Activated naive CD4-positive, alpha-beta T cell treated with Interleukin-2 at 50 U/mL for 16 hours (primary cell): ENCODE measurements at places on chromosomes 1 and 21.

- DNase-seq: peak; percentile 16
Measured at GRCh38 chr1:228141226-228142044, 1.4 kb downstream of the GUK1 start.

DNA sequence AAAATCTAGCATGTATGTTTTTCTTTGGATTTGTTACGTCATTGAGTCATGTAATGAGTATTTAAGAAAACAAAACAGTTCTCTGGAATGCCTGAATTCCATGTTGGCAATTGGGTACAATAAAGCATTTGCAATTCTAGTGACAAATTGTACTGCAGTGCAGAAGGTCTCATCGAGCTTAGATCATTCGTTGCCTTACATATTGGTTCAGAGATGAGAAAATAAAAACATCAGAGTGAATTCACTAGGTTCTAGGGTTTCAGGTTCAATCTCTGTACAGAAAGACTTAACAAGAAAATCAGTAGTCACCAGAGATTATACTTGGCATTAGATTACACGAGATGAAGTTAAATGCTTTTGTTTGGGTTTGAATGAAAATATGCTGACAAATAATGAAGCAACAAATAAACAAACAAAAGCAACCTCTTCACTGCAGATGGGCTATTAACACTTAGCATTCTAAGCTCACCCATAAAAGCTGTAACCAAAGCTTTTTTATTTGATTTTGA lies 124.7 kb downstream of the RYR2 start:
- no peak for DNase-seq

DNA sequence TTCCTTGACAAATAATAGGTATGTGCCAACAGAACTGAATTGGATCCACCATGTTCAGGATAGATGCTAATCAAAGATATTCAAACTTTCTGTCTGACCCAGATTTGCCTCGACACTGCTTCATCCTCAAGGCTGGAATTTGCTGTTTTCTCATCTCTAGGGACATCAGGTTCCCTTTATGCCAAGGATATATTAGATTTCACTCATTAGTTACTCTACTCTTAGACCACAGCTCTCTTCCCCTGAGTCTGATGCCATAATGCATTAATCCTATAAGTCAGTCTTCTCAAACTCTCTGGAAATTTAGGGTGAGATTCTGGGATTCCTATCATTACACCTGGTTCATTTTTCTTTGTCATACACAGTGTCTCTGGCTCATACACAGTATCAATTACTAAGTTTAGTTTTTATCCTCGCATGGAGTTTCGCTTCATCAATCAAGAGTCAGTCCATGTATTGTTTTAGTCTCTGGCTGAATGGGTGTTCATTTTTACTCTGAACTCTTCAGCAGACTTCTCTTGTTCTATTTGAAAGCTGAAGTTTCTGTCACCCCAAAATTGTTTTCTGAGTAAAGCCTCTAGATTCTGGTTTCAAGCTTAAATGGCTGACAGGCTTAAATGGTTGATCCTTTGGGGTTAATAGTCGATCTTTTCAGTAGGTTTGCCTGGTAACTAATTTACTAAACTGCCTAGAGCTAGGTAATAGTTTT lies 9.3 kb upstream of the DCAF6 start:
- no peak for DNase-seq

- DNase-seq: no peak
Measured at GRCh38 chr1:205082431-205082830, 1.8 kb downstream of the TMEM81 start.

GRCh38 chr1:207872621-207873020 lies 38.3 kb downstream of the CD34 start:
- no peak for DNase-seq

- DNase-seq: no peak
Measured at GRCh38 chr1:96845464-96845863, 123.9 kb downstream of the PTBP2 start.

DNA sequence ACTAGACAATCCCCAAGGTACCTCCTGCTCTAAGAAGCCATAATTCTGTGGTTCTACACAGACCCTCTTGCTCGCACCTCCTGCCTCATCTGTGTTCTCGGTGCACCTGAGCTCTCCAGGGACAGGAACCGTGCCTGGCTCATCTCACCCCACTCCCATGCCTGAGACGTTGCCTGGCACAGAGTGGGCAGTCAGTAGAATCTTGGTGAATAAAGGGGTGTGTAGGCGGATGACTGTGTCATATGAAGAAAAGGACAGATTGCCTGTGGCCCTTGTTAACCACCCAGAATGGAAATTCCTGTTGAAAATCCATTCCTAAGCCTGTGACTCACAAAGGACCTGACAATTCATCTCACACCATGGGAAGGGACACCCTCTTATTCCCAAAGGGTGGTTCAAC lies 92.9 kb downstream of the KCNN3 start:
- no peak for DNase-seq

GRCh38 chr21:15809818-15810217 lies 80.0 kb downstream of the USP25 start:
- DNase-seq: no peak

DNA sequence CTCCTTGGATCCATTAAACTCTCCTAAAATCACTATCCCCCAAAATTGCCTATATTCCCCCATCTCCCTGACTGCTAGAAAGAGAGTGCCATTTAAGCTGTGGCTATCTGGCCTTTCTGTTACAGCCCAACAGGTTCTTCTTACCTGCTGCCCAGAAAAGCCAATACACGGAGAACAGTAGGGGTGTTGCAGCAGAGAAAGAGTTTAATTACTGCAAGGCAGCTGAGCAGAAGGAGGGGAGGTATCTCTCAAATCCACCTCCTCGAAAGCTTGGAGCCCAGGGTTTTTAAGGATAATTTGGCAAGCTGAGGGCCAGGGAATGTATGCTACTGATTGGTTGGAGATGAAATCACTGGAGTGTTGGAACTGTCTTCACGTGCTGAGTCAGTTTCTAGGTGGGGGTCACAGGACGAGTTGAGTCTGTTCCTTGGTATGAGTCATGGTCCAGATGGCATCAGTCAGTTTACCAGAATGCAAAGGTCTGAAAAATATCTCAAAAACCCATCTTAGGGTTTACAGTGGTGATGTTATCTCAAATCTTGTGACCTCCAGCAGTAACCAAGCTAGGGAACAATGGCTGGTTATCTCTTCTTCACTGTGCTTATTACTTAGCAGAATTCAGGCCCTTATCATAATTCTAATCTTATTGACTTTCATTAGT lies 89.8 kb downstream of the SMYD3 start:
- no peak for DNase-seq

DNA sequence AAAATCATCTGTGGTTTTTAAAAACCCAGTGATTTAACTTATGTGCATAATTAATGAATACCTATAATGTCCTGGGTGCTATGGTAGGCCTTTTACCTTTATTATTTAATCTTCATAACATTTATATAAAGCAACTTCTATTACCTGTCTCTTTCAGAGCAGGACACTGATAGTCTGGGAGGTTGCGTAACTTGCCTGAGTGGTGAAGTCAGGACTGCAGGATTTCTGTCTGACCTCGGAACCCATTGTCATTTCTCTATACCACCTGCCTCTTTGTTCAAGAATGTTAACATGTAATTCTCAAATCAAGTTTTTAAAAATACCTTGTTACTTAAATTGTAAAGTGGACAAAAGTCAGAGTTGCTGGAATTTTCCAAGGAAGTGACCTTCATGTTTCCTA lies 41.0 kb upstream of the BACH1 start:
- no peak for DNase-seq

GRCh38 chr1:72009173-72010093 lies 272.9 kb downstream of the NEGR1 start:
- no peak for DNase-seq

DNA sequence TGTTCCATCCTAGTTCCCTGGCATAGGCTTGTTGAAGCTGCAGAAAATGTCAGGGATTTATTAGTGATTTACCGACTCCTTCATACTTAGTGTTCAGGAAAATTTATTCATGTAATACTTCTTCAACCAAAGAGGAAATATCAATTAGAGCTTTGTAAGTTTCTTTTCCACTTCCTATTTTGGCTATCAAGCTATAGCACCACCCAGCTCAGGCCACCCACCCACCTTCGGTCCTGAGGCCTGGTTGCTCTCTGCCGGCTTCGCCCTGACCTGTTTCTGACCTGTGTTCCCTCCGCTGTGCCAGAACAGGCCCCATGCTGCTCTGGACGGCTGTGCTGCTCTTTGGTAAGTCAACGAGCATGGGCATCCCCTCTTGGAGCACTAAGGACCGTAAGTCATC lies at the start of gene FCRL6:
Gene FCRL6 (plus strand): TSS at position 250 of the 400 bp plus-strand sequence. CDS start 65 bp downstream, at position 315.
- no peak for DNase-seq

GRCh38 chr21:44083631-44084291 lies 23.4 kb upstream of the PWP2 start:
- peak; percentile 59 for DNase-seq

GRCh38 chr1:79568411-79568810 lies 561.9 kb upstream of the ADGRL4 start:
- no peak for DNase-seq

- DNase-seq: no peak
Measured at GRCh38 chr1:153556348-153556747, 7.3 kb upstream of the S100A3 start.

GRCh38 chr1:216140730-216141524 lies 282.3 kb downstream of the USH2A start:
- no peak for DNase-seq

GRCh38 chr1:206003854-206004800 lies 932 bp upstream of the RAB7B start:
- no peak for DNase-seq

DNA sequence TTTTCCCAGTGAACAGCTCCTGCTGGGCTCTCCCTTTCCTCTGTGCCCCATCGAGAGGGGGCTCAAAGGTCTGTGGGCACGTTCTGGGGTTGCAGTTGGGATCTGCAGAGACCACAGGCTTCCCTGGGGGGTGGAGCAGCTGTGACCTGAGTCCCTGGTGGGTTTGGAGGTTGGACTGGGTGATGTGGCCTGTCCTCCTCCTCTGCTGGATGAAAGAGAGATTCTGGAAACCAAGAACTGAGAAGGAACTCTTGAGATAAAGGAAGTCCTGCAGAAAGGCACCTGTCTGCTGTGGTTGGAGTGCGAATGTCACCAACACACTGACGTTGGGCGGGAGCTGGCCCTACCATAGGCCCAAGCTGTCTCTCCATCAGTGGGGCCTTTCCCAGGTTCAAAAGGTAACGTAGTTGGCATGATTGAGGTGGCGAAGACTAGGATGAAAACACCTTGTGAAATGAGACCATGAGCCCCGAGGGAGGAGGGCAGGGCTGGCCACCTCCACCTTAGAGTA lies 35.8 kb upstream of the ETV3 start:
- DNase-seq: no peak

DNA sequence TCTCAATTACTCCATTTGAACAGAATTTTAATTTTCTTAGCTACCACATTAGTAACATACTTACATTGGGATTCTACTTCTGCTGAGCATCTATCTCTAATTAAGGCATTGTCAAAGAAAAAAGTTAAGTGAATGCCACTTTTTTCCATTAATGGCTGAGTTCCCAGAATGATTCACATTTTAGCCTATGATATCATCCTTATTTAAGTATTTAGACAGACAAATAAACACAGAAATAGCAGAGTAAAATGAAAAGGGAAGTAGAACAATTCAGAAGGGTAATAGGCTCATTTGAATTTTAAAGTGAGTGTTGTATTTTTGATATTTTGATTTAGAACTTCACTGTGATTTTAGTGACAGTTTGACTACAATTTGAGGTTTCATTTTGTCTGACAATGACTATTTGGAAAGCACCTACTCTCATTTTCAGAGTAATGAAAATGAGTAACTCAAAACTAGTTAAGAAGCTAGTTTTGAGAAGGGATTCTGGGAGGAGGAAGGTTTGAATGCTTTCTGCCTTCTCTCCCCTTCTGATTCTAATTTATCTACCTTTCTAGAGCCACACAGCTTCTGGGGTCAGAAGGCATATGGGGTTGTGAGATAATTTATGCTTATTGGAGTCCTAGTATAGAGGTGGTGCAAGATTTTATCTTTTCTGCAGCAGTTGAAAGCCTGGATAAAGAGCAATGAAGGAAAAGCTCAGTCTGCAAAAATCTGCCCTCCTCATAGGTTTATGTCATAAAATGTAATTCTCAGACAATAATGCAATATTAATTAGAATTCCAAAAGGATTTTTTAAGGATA lies 15.5 kb downstream of the LYPLAL1 start:
- no peak for DNase-seq

DNA sequence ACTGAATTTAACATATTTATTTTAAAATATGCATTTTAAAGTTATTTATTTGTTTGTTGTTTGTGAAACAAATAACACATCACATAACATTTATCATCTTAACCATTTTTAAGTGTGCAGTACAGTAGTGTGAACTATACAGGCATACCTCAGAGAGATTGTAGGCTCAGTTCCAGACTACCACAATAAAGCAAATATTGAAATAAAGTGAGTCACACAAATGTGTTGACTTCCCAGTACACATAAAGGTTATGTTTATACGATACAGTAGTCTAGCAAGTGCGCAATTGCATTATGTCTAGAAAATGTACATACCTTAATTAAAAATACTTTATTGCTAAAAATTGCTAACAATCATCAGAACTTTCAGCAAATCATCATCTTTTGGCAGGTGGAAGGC lies 739.4 kb upstream of the ADGRL4 start:
- no peak for DNase-seq

GRCh38 chr1:156154317-156154749 lies 948 bp downstream of the SEMA4A start:
- DNase-seq: no peak

DNA sequence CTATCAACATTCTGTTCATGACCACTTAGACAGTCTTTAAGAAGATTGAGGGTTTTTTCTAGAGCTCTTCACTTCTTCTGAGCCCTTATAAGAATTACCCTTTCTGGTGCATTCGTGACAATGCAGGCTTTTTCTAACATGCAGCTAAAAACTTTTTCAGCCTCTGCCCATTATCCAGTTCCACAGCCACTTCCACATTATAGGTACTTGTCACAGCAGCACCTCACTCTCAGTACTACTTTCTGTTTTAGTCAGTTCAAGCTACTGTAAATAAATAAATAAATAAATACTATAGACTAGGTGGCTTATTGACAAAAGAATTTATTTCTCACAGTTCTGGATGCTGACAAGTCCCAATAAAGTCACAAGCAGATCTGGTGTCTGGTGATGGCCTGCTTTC lies 284.4 kb upstream of the PKN2 start:
- DNase-seq: no peak

GRCh38 chr1:38094711-38095290 lies 48.2 kb upstream of the POU3F1 start:
- DNase-seq: no peak

DNA sequence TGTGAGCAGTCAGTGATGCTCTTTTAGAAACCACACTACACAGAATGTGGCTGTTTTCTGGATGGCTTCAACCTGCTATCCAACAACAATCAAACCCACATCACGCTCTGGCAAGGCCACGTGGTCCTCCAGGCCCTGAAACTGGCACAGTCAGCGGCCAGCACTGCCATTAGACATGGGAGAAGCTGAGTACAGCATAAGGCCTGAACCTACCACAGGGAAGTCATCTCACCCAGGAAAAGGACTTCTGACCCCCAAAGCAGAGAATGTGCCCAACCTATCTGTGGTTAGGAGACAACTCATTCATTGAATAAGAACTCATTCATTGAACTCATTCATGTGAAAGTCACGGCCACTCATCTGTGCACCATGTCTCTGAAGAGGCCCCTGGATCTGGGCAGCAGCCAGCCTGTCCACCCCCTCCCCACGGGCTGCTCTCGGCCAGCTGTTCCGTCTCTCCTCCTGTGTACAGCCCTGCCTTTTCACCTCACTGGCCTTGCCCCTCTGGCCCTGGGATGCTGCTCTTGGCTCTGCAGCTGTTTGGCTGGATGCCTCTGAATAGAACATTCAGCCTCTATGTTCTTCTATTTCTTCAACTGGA lies 41.1 kb downstream of the C1orf198 start:
- no peak for DNase-seq
